ENCODE measurements at places on chromosomes 11 and 22. TPM values are rescaled to one million over a fixed set of nuclear protein-coding genes. Genes with fewer than 3 reads are reported as not detected.

Gene OR51L1
- total RNA-seq = not detected

Gene ZBTB3
- total RNA-seq = 14.0 TPM

Gene HORMAD2
- 14.7 TPM for total RNA-seq

Gene AQP11
- total RNA-seq = 21.1 TPM

DNA sequence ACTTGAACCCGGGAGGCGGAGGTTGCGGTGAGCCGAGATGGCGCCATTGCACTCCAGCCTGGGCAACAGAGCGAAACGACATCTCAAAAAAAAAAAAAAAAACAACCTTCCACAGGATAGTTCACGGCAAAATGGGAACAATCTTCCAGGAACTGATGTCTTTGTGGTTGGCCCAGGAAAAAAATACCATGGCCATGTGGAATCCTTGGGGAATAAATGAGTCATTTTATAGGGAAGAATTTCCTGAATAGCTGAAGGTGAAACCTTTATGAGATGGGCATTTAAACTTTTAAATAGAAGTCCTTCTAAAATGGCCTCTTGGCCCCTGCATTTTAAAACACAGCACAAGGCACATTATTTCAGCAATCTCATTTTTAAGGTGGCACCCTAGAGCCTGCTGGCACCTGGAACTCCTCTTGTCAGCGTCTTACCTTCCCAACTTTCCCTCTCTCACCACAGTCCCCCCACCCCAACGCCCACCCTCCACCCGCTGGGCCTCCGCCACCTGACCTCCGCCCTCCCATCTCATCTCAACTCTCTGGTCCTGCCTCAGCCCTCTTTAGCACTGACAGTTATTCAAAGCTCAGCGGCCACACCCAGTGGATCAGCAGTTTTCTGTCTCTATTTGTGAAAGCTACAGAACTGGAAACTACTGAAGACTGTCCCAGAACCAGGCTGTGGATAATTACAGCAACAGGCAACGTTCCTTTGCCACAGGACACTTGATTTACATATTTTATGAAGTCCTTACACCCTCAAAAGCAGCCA, 43.1 kb downstream of the SCGB1A1 start:
- peak; percentile 31 for DNase-seq

- no peak for DNase-seq
These were observed 6.9 kb downstream of the OR52H1 start for GRCh38 chr11:5541427-5541826.

DNA sequence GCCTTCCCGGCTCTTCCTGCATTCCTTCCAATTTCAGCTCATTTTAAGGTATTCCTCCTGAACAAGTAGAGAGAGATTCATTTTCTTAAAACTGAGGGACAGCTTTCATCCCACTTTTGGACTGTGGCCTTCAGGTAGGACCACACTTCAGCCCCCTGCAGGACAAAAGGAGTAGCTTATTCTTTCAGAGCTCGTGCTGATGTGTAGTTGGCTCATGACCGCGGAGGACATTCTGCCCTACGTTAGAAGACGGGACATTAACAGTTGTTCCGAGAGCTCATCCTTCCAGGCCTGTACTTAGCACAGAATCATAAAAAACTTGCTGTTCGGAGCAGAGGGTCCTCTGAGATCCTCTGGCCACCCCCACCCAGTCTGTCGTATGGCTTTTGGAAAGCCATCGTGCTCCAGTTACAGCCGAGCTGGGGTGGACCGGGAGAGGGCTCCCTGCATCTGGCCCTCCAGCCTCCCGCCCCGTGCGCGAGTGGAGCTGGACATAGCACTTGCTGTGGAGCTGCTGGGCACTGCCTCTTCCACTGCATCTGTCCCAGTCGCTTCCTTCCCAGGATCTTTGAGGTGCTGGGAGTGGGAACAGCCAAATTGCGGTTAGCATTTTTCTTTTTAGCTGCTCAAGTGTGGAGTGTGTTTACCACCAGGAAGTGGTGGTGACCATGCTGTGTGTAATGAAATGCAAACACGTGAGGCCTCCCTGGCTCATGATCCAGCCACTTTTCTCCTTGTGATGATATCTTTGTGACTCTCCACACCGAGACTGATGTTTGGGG, 250.3 kb downstream of the TBC1D22A start:
- no peak for DNase-seq

DNA sequence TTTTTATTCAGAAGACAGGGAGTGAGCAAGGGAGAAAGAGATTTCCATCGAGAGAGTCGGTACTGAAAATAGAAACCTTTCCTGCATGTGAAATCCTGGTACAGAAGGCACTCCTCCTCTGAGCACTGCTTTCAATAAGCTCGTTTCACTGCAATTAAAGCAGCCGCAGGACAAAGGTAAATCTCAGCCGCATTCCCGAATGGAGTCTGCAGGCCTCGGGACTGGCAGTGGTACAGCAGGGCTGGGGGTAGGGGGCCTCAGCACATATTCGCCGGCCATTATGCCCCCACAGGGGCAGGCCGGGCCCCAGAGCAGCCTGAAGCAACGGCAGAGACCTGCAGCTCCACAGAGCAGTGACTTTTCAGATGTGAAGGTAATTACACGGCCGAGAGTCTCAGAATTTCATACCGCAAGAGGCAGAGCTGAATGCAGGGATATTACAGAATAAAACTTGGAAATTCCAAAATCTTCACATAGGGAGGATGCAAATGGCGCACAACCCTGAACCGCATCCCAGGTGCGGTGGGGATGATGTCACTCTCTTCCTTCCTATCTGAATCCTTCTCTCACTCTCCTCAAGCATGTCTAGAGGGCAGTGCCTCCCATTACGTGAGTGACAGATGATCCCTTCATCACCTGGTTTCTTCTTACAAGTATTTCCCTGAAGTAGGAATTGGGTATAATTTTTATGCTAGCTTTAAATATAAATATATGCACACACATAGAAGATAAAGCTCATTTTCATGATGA, 622.1 kb downstream of the OPCML start:
- no peak for DNase-seq

GRCh38 chr11:15113381-15113780, 1.3 kb upstream of the INSC start:
- no peak for DNase-seq

- peak; percentile 60 for DNase-seq
These were observed 117.8 kb downstream of the SERGEF start for GRCh38 chr11:17894929-17895658.

GRCh38 chr22:29765905-29766631, 739 bp downstream of the ZMAT5 start:
- DNase-seq = peak; percentile 26

DNA sequence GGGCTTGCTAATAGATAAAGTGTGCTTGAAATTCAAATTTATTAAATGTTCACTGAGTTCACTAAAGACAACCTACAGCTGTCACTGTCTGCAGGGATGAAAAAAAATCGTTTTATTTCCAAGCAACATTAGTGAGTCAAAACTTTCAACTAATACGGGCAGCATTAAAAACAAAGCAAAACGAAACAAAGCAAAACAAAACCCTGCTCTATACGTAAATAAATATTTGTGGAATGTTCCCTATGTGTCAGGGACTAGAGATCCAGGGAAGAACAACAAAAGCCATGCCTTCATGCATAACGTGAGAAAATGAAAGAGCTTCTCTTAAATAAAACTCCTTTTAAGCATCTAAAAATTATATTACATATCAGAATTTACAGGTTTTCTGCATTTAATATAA, 553 bp downstream of the NAALAD2 start:
- DNase-seq = no peak

DNA sequence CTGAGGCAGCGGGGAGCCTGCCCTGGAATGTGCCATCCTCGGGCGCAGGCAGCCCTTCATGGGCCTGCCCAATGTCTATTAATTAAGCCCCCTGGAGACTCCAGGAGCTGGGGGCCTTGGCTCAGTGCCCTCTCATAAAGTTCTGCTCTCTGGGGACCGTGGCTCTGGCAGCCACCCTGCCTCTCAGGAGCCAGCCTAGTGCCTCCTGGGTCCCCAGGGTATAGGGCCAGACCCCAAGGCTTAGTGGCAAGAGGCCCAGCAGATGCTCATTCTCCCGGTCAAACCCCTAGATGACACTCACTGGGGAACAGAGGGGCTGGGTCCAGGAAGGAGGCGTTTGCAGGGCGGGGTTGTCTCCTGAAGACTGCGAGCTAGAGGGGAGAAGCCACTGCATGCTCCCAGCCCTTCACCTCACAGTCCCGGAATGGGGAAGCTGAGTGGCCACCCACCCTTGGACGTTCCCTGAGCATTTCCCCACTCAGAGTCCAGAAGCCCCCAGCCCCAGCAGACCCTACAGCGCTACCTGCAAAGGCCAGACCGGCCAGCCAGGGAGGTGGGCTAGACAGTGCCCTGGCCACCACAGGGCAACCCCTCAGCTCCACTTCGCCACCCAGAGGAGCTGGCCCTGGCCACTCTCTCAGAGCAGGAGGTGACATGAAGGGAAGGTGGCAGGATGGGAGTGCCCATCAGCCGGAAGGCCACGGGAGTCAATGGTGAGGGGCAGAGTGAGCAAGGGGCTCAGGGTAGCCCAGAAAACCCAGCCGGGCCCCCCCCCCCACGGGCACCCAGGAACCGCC, 83.0 kb downstream of the CDKN1C start:
- peak; percentile 11 for DNase-seq

- DNase-seq = no peak
These were observed 107.7 kb upstream of the LDLRAD3 start for GRCh38 chr11:35836205-35836604.

DNA sequence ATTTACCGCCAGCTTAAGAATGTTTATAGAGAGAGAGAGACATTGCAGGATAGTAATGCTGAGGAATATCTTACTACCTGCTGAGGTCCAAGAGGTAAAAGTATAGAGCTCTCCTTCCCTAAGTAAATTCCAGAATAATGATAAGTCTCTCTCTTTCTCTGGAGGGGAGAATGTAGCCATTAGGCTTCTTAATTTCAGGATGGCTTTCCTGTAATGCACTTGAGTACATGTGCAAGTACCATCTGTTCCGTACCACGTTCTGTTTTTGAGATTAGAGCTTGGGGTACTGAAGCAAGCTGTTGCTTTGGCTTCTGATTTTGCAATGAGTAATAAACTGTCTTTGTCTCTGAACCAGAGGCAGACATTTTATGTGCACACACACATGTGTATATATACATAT, 1314.0 kb downstream of the JRKL start:
- no peak for DNase-seq

- peak; percentile 35 for DNase-seq
These were observed 40.4 kb upstream of the AMPD3 start for GRCh38 chr11:10414659-10415058.
